Aorta (tissue), 5 donors: ENCODE measurements at places on chromosomes 7 and 10.

GRCh38 chr10:108204528-108205305 lies 1040.2 kb upstream of the SORCS1 start:
- DNase-seq = no peak

- DNase-seq = no peak
Observed at GRCh38 chr10:31071232-31072005, 39.8 kb upstream of the ZNF438 start.

GRCh38 chr7:128710481-128710880 lies 28.7 kb upstream of the CALU start:
- no peak for DNase-seq

DNA sequence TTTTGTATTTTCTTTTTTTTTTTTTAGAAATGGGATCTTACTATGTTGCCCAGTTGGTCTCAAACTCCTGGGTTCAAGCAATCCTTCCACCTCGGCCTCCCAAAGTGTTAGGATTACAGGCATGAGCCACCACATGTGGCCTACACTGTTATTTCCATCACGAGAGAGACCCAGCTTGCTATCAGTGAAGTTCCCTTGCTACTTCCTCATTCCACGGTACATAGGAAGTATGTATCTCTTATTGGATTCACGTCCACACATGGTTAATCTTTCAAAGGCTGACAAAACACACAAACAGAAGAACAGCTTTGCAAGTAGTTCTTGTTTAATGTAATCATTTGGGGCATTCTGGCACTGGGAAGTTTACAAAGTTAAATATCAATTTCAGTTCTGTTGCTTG lies 50.9 kb downstream of the DCLRE1A start:
- no peak for DNase-seq

DNA sequence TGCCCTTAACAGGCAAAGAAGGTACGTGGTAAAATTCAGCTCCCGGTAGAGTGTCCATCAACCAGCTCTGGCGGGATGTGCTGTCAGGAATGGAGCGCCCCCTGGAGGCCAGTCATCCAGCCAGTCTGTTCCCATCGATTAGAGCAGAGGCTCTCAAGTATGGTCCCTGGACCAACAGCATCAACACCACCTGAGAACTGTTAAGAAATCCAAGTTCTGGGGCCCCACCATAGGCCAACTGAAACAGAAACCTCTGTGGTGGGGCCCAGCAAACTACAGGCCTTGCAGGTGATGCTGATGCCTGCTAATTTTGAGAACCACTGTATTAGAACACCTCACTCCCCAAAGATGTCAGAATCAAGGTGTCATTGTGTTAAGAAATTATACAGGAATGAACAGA lies 109.2 kb downstream of the DPY19L1 start:
- no peak for DNase-seq

DNA sequence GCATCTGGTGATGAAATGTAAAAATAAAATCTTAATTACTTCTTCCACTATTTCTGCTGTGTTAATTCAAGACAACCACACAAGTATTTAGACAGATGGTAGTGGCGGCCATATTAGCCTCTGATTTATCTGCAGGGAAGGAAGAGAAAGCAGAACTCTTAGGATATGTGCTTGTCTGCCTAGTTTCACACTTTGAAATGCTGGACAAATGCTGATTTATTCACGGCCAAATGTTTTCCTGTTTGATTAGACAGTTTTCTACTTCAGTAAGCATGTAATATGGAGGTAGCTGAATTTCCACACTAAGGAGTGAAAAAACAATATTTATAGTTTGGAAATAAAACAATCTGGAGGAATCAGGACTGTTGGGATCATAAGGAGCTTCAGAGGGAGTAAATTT lies 158.1 kb downstream of the AGMO start:
- DNase-seq = no peak

- peak; percentile 92 for DNase-seq
Observed at GRCh38 chr10:119370972-119371703, 163.8 kb downstream of the GRK5 start.

DNA sequence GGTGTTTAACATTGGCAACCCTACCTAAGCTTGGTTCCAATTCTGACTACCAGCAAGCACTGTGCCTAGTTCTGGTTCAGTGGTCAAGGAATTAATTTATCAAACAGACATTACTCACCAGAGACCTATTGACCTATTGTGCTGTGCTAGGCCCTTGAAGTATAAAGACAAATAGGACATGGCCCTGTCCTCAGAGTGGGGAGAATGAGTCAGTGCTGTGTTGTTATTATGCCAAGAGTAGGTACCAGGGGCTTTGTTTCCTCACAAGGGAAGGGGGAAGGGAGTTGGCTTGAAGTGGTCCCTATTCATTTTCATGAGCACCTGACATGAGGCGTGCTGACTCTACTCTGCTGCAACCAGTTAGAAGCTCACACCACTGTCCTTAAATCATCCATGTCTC lies 62.6 kb upstream of the PLPP4 start:
- DNase-seq = no peak
